ENCODE measurements at places on chromosomes 12 and 14. TPM values are rescaled to one million over a fixed set of nuclear protein-coding genes. Genes with fewer than 3 reads are reported as not detected.

DNA sequence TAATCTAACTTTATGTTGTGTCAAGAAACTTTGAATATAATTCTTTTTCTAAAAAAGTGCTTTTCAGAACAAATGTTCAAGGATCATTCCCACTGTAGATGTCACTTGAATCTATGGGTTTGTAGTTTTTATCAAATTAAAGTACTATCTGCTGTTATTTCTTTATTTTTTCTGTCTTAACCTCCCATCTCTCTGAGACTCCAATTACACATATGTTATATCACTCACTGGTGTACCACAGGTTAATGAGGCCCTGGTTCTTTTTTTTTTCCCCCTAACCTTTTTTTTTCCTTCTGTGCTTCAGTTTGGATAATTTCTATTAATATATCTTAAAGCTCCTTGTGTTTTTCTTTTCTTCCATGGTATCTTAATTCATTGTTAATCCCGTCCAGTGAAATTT lies 279.9 kb upstream of the RGS6 start:
- ATAC-seq, result no peak

GRCh38 chr12:66860752-66861750 lies 182.2 kb upstream of the GRIP1 start:
- ATAC-seq, result no peak

- no peak for ATAC-seq
Measured at GRCh38 chr14:37246427-37246829, 48.7 kb downstream of the MIPOL1 start.

DNA sequence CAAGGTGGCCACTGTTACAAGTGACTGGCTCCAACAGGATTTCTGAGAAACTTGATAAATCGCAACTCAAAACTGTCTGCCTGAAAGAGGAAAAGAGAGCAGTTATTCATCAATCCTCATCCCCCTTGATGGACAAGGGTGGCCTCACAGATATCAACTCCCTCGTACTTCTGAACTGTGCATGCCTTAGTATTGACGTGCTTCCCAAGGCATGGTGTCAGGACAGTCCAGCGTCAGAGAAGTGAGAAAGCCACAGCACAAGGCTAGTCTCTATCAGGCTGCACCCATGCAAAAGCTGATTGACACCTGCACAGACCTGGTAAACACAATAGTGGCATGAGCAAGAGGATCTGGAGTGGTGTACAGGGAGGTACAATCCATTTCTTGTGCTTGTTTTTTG lies 125.5 kb upstream of the SLC35F4 start:
- ATAC-seq, result no peak

DNA sequence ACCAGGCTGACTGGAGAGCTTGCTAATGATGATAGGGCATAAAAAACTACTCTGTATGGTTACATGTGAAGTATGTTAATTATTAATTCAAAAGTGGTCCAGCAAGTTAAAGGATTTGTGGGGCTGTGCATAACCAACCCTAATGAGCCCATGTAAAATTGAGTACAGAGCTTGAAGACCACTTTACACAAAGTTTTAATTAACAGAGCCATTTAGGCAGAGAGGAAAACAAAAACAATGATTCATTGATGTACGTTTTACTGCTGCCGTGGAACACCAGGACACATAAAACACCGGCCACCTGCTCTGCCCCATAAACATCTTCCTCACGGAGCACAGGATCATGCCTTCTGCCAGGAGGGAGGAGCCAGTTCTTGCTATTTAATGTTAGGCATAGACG lies 83.5 kb downstream of the RIMBP2 start:
- ATAC-seq, result no peak

GRCh38 chr12:12008931-12009611 lies 61.7 kb upstream of the BCL2L14 start:
- ATAC-seq, result no peak

DNA sequence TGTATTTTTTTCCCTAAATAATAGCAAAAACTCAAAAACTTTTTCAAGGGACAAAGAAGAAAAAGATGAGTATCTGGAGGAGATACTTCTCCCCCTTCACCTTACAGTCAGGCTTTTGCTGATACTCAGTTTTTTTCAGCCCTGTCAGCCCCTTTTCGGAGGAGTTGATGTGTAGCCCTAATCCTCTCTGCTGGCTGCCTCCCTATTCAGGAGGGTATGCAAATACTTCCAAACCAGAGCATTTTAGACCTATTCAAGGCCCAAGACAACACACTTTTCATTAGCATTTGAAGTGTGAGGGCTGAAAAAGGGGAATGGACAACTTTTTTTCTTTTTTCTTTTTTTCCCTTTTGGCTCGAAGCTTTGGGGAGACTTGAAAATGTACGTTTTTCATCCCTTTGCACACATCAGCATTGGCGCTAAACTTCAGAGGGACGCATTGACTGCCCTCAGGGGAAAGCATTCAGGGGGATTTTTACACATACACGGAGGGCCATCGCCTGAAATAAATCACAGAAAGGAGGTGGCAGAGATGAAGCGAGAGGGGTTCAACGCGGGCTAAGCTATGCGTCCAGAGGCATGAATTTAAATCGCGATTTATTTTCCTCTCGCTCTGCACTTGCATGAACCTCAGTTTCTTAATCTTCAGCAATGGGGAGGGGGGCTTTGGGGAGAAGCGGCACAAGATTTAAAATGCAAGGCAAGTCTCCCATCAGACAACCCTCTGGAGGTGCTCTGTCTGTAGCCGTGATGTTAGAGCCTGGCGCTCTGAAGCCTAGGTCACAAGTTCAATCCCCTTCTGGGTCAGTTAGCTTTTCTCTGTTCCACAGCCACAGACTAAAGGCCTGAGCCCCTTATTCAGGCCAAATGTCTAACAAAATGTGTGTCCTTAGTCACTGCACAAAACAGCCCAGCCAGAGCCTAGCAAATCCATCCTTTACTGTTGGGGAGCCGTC lies 86.3 kb downstream of the ASCL1 start:
- no peak for ATAC-seq

GRCh38 chr14:79656056-79656455 lies 555.2 kb downstream of the DIO2 start:
- ATAC-seq, result no peak

- no peak for ATAC-seq
Measured at GRCh38 chr12:69211160-69211559, 28.2 kb upstream of the CPSF6 start.

GRCh38 chr14:60116181-60116580 lies 24.5 kb downstream of the PCNX4 start:
- ATAC-seq, result no peak

DNA sequence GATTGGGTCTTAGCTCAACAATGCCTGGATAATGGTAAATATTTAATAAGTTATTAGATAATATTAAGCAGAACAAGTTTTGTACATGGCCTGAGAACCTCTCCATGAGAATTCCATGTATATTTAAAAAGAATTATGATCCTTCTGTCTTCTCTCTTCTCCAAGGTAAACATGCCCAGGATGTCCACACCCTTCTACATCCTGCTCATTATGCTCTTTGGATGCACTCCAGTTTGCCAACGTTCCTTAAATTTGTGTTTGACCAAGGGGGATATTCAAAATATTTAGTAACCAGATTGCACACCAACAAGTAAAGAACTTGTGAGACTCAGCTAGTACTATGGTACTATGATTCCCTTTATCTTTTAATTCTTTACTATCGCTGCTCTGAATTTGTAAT lies 44.8 kb upstream of the ERGIC2 start:
- no peak for ATAC-seq

DNA sequence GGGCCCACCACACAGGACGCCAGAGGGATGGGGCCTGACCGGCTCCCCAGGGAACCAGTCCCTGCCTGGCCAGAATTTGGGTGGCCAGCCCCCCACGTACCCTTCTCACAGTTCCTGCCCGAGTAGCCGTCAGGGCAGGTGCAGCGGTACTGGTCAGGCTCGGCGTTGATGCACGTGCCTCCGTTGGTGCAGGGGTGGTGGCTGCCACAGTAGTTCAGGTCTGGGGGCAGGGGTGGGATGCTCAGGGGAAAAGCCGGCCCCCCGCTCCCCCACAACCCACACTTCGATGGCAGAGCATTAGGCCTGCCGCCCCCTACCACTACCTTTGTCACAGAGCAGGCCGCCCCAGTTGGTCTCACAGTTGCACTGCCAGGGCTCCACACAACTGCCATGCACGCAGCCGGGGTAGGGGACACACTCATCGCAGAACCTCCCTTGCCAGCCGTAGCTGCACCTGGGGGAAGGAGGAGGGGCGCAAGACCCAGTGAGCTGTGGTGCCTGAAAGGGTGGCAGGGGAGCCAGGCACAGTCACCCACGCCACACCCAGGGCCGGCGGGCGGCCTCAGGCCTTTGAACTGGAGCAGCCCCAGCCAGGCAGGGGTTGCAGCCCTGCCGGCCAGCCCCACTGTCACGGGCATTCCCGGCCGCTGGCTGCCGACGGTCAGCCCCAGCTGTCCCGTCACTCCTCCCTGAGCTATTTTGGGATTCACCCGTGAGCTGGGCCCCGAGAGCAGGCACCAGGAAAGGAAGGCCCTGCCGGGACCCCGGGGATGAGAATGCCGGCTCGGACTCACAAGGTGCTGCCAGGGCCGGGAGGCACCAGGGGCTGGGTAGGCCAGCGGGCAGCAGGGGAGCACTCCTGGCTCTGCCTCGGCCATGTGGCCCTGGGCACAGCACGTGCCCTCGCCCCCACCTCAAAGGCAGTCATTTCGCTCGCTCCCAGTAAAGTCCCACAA lies 16.5 kb downstream of the JAG2 start:
- no peak for ATAC-seq

DNA sequence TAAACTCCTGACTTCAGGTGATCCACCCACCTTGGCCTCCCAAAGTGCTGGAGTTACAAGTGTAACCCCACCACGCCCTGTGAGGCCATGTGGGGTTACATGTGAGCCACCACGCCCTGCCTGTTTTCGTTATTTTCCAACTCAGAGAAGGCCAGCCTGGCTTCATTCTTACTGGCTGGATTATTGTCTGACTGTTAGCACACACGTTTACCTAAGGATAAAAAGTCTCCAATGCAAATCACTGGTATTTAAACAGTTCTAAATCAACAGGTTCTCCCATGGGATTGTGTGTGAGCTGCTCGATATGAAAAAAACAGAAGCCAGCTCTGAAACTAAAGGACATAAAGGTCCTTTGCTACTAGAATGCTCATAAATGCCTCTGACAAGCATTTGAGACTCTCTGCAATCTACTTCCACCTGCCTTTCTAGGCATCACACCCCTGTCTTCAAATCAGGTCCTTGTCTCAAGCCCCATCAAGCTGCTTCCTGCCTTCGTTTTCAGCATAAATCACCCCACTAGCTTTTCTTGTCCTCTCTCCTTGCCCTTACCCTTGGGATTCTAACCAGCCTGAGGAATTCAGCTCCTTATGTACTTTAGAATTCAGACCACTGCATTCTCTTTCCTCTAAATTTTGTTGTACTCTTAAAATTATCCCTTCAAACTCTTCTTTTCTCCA lies 265.0 kb downstream of the DUSP6 start:
- ATAC-seq, result no peak

DNA sequence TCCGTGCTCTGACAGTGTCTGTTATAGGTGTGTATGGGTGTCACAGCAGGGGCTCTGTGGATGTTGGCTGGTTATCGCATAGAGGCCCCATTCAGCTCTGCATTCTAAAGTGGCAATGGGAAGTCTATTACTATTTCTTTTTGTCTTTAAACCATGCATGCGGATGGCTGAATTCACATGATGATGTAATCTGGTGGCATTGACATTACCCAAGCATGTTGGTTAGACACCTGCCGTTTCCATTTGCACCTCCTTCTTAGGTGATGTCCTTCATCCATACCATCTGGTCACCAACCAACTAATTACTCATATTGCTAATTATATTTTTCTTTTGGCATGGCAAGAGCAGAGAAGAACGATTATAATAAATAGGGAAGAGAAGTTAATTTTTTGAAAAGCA lies 270.8 kb upstream of the RGS6 start:
- no peak for ATAC-seq

GRCh38 chr12:7859552-7859951 lies 13.2 kb downstream of the SLC2A14 start:
- no peak for ATAC-seq

GRCh38 chr14:101823066-101823465 lies 61.6 kb downstream of the PPP2R5C start:
- ATAC-seq, result no peak

- peak; percentile 18 for ATAC-seq
Measured at GRCh38 chr12:124369827-124370378, 75.0 kb downstream of the RFLNA start.

GRCh38 chr12:117165342-117165741 lies 24.9 kb downstream of the FBXO21 start:
- ATAC-seq, result no peak

Gene TMCC3
- 18.8 TPM for total RNA-seq

Gene KRT75
- not detected for total RNA-seq

Gene OGFOD2
- 9.1 TPM for total RNA-seq

Gene PRPH
- 3.0 TPM for total RNA-seq

Gene TAS2R30
- 1.3 TPM for total RNA-seq

Gene ATL1
- total RNA-seq, result 17.2 TPM
